ENCODE measurements at places on chromosomes 1 and 21.
A peak's percentile ranks its signal among the peaks of the same experiment; 100 is the strongest.

GRCh38 chr1:65538086-65538485, 117.6 kb downstream of the LEPR start:
- no peak for DNase-seq

GRCh38 chr1:70415882-70416281, 4.8 kb downstream of the CTH start:
- no peak for DNase-seq

DNA sequence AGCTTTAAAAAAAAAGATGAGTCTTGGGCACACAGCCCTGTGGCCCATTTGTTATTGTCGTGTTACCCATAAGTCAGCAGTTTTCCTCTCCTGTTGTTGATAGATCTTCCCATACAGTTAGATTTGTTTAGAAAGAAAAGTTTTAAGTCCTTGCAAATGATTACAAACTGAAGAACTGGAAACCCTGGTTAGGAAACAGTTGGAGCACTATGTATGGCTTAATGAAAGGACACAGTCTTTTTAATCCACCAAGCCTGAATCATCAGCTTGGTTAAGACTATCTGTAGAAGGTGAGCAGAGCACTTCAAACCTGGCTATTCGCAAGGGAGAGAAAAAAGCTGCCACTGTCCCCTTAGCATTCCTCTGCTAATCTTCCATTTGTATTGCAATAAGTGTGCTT, 241.0 kb downstream of the DISC1 start:
- no peak for DNase-seq

DNA sequence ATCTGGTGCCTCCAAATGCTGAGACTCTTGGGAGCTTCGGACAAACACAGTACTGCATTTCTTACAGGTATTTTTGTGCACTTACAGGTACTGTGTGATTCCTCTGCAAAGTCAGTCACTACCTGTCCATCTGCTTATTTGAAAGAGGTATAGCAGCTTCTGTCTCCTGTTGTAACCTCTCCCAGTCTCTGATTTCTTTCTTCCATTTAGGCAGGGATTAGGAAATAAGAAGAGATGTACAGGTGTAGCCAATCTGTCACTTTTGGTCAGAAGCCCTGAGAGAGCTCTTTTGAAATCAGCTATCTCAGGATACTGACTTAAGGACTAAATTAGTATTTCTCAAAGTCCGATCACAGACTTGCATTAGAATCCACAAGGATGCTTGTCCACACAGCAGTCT, 54.0 kb downstream of the AKT3 start:
- DNase-seq: no peak

GRCh38 chr1:200423235-200423634, 13.4 kb upstream of the ZNF281 start:
- DNase-seq: no peak

DNA sequence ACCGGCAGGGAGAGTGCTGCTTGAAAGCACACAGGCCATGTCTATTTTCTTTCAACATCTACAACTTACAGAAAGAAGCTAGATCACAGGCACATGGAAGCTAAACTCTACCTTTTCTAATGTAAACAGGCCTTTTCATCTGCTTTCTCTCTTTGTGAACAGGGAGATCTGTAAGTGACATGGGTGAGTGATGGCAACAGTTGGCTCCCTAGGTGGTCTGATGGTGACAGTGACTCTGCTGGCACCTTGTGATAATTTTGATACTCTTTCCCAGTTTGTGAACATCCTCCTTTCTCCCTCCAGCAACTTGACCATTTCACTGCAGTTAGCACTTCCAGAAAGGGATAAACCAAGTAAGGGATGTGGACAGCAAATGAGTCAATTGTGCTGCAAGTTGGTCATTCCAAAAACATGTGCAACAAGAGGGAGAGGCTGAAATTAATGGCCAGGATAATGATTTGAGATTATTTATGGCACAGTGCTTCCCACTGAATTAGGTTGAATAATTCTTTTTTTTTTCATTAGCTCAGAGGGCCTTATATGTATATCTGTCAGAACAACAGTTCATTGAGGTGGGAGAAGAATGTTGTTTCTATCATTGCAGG, 89.5 kb downstream of the XCL2 start:
- DNase-seq: no peak

- no peak for DNase-seq
Observed at GRCh38 chr21:39525129-39525528, 73.4 kb downstream of the SH3BGR start.

GRCh38 chr21:21688889-21689288, 690.7 kb downstream of the NCAM2 start:
- peak; percentile 33 for DNase-seq

- DNase-seq: peak; percentile 14
Observed at GRCh38 chr21:18449605-18450550, 46.3 kb upstream of the TMPRSS15 start.

GRCh38 chr21:26506956-26507355, 66.1 kb downstream of the CYYR1 start:
- DNase-seq: peak; percentile 39

GRCh38 chr1:65882076-65882475, 89.4 kb downstream of the PDE4B start:
- DNase-seq: no peak

DNA sequence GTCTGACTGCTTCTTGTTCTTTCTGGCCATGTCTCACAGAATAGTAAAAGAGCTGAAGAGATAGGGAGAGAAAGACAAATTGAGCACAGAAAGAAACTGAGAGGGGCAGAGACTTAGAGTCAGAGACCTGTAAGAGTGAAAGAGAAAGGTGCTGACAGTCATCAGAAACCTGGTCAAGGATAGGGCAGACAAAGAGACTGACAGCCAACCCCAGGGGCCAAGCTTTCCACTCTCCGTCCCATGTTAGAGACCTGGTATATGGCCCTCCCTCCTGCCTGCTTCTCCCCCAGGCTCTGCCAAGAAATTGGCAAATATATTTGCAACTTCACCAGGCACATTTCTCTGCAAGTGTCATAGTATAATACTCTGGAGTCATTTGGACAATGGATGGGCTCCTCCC, 64.6 kb downstream of the RHBG start:
- no peak for DNase-seq

DNA sequence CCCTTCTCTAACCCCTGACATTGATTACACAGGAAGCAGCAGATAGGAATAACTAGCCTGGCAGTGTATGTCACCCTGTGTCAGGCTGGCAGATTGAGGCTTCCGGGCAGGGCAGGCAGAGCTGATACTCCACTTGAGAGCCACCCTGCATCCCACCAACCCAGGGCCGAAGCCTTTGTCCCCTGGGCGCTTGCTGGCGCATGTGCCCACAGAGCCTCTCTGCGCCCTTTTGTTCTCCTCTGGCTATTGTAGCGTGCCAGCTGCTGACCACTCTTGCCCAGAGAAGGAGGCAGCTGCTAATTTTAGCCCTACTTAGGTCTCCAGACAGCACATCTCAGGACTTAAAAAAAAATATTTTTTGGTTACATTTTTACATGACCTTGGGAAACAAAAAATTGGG, 304.9 kb downstream of the HHAT start:
- DNase-seq: no peak

GRCh38 chr1:53557369-53557768, 98.2 kb downstream of the DMRTB1 start:
- DNase-seq: no peak

- DNase-seq: no peak
Observed at GRCh38 chr1:87961992-87962391, 633.3 kb downstream of the LMO4 start.

GRCh38 chr1:19360843-19361610, 48.9 kb downstream of the SLC66A1 start:
- DNase-seq: no peak

- DNase-seq: no peak
Observed at GRCh38 chr1:121586369-121587229, 401.8 kb downstream of the SRGAP2C start.

DNA sequence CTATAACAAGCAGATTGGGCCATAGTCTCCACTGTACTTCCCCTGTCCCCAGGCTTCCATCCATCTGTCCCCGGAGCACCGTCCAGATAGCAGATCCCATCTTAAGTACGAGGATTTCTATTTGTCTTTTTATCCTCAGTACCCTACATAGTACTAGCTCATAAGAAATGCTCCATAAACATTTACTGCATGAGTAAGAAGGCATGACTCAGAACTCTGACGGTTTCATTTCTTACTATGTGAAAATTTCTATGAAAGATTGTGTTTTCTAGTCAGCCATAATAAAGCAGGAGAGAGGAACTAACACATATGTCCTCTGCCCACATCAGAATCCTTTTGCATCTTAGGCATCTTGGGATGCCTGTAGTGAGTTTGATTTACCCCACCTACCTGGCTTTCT, 49.5 kb downstream of the CHD1L start:
- DNase-seq: peak; percentile 36

DNA sequence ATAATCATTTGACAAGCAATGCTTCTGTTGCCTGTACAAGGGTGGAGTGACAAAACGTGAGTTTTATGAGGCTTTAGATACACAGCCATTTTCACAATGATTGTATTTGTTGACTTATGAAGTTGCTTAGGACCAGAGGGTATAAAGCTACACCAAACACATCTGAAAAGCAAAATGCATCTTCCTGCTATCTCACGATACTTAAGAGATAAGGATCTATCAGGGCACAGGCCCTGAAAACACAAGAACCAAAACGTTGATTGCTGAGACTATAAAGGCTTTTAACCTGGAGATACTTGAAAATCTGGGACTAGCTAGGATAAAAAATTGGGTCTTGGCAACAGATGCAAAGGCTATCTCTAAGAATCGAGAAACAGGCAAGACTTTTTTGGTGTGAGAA, 115.7 kb downstream of the SLC5A9 start:
- DNase-seq: no peak

GRCh38 chr1:228093050-228093906, 9.8 kb downstream of the C1orf35 start:
- no peak for DNase-seq

DNA sequence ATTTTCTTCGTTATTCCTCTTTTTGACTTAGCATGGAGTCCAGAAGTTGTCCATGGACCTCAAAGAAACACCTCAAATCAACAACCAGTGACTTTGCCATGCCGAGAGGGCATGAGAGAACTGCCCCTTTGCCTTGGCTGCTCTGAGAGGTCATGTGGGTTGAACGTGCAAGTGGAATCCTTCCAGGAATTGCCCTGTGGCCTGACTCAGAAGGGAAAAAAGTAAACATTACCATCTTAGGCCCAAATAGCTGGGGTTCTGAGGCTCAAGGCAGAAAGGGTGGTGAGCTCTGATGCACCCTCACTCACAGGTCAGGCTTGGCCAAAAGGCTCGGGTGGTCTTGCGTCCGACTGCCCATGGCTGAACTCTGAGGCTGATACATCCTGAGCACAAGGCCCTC, 15.1 kb downstream of the STUM start:
- no peak for DNase-seq

DNA sequence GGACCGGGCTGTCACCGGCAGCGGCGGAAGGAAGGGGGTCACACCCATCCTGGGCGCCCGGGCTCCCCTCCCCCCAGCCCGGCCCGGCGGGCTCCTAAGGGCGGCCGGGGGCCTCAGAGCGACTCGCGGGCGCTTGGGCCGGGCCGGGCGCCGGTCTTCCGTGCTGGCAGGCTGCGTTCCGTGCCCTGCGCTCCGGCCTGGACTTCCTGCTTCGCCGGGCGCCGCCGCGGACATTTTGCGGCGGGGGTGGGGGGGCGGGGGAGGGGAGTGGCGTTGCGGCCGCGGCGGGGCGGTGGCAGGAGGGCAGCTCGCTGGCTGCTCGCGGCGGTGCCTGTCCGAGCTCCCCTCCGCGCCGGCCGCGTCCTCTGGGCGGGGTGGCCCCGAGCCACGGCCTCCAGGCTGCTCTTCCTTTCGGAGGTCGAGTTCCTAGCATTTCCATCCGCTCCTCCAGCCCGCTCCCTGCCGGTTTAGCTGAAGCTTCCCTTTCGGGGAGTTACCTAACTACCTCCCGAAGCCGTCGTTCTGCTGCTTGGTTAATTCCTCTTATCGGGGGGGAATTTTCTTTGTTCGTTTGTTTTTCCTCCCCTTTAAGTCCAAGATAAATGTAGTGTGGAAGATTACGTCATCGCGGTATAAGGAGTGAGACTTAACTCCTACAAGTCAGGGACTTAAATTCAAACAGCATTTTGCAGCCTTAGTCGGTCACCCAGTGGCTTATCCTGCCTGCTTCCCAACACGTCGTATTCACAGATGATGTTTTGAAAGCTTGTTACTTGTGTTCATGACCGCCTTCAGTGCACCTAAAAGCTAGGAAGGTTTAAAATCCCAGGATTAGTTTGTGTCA, 730 bp downstream of the CDC42 start:
- DNase-seq: peak; percentile 47

Data from fibroblast of the conjunctiva (primary cell).